Pericardium fibroblast (primary cell): ENCODE measurements at places on chromosomes 2 and 18. TPM values are rescaled to one million over a fixed set of nuclear protein-coding genes. Genes with fewer than 3 reads are reported as not detected.

DNAJC5G gene
- total RNA-seq = not detected in 2 replicates

TDRD15 gene
- not detected in 2 replicates for total RNA-seq

CHST9 gene
- not detected in 2 replicates for total RNA-seq

SLC40A1 gene
- total RNA-seq = 14.1 and 29.8 TPM in 2 replicates

KATNAL2 gene
- total RNA-seq = 2.2 and 10.8 TPM in 2 replicates

HOXD13 gene
- total RNA-seq = not detected in 2 replicates
